Stimulated activated CD8-positive, alpha-beta memory T cell treated with anti-CD3 and anti-CD28 coated beads, Interleukin-12 subunit alpha, Interleukin-12 subunit beta, amount 100 ng/mL, for 4 hours (primary cell): ENCODE measurements at places on chromosomes 2 and 18.

DNA sequence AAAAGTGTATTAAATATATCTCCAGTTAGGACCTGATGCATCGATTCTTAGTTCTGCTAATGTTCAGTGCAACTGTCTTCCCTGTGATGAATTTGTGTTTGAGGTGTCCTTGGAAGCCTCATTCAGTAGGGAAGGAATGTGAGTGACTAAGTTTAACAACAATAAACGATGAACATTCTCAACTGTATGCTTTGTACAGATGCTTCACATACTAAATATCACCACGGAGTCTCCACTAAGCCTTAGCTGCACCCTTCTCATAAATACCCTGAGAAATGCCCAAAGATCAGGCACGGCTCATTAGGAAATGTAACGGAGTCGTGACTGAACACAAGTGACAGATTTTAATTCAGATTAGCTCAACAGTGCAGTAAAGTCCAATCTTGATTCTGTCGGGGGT is 24.4 kb upstream of the AGFG1 start:
- DNase-seq, result no peak

DNA sequence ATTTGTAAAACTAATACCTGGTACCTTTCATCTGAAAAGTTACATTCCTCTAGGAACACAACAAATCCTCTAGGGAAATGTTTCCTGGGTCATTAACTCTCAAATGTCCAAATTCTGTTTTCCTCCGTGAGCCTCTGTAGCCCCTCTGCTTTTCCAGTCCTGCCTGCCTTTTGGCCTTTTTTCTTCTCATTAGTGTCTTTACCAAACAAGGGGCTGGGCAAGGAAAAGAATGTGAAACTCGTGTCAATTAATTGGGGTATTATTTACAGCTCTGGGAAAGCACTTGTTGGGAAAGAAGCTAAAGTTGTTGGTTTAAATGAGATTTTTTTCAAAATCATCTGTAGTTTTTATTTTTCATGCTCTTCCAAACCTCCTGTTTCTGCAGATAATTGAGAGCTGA is 198.1 kb upstream of the NRP2 start:
- no peak for DNase-seq

DNA sequence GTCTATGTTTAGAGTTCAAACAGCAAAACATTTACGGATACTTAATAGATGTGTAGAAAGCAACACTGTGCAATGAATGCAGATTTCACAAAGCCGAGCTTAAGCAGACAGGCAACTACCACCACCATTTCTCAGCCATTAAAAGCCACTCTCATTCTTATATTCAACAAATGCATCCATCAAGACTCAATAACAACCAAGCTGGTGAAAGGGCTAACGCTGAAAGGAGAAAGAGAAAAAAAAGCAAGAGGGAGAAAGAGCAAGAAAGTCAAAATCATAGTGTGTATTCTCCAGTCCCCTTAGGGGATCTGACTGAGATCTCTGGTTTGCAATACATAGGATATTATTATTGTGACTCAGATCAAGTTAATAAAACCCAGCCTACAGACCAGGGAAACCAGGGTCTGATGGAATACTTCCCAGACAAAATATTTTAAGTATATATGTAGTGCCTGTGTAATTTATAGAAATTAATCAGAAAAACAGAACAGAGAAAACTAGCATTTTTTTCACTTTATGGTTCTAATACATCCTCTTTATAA is 14.1 kb downstream of the SATB2 start:
- DNase-seq, result no peak

DNA sequence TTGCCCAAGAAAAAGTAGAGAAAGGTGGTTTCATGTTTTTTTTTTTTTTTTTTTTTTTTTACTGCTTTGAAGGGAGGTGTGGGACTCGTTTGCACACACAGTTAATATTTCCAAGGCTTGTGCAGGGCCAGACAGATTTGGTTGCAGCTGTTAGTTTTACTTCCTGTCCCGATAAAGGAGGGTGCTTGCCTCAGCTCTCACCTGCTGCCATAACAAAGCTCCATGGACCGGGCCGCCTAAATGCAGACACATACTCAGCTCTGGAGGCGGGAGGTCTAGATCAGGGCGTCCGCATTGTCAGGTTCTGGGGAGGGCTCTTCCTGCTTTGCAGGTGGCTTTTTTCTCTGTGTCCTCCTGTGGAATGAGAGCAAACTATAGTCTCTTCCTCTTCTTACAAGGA is 69.9 kb downstream of the ODC1 start:
- no peak for DNase-seq

DNA sequence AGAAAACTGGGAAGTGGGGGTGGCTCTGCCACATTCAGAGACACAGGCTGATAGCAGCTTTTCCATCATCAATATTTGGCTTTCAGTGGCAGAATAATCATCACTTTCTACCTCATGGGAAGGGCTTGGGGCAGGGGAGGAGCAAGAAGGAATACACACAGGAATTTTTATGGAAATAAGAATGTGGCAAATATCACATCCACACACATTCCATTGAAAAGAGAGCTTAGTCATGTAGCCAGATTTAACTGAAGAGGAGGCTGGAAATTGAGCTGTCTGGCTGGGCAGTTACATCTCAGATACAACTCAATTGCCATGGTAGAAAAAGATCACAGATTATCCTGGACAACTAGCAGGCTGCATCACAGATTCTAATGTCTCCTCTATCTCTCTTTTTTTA is 1474.0 kb upstream of the ACVR2A start:
- no peak for DNase-seq

GRCh38 chr2:160592993-160593392 is 99.4 kb upstream of the RBMS1 start:
- DNase-seq, result no peak

DNA sequence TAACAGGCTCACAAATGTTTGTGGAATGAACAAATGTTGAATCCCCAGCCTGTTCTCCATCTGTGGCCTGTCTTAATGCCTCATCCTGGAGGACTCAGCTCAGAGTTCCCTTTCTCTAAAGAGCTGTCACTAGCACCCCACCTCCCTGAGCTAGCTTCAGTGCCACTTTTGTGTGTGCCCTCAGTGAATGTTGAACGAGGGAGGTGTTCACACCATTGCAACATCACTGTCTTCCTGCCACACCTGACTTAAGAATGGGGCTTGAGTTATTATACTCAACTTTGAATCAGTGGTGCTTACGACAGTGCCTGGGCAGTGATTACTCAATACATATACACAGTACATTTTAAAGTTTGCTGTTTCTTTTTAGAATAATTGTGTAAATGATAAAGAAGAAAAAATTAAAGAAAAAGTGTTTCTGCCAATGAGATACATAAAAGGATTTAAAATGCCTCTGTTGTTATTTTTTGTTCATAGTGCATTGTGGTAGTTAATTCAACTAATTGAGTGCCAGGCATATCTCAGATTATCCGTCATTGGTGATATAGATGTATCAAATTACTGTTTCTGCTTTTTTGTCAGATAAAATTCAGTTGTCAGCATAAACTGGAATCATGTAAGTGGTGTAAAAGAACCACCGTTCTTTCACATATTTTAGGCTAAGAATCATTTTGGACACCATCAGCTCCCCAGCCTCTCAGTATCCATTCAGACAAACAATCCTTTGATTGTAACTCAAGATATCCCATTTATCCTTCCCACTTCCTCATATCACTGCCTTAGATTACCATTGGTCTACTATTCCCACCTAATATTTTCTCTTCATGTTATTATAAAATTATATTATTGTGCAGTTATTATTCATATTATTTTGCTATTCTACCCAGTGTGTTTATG is 304.7 kb downstream of the PTPRM start:
- DNase-seq, result no peak

DNA sequence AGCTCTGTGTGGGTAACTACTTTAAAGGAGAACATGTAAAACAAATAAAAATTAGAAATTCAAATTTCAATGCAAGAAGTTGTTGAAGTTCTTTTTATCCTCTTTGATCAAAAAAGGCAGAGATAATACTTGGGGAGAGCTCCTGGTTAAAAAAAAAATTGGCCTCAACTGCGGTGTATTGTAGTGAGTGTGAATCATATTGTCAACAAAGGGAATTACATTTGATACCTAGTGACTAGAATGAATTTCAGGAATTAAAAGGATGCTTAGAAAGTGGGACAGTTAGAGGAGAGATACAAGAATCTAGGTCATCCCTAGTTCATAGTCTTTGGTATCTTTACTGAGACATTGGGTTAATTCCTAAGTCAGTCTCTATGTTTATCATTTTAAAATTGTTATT is 473.0 kb downstream of the CCDC85A start:
- no peak for DNase-seq

- no peak for DNase-seq
These were observed 6.5 kb upstream of the TMEM182 start for GRCh38 chr2:102755284-102755683.

- DNase-seq, result no peak
These were observed 19.3 kb downstream of the RBMS1 start for GRCh38 chr2:160474319-160474645.

- no peak for DNase-seq
These were observed 24.7 kb upstream of the NMUR1 start for GRCh38 chr2:231554748-231555545.

GRCh38 chr2:127182626-127183458 is 37.3 kb downstream of the CYP27C1 start:
- DNase-seq, result no peak

DNA sequence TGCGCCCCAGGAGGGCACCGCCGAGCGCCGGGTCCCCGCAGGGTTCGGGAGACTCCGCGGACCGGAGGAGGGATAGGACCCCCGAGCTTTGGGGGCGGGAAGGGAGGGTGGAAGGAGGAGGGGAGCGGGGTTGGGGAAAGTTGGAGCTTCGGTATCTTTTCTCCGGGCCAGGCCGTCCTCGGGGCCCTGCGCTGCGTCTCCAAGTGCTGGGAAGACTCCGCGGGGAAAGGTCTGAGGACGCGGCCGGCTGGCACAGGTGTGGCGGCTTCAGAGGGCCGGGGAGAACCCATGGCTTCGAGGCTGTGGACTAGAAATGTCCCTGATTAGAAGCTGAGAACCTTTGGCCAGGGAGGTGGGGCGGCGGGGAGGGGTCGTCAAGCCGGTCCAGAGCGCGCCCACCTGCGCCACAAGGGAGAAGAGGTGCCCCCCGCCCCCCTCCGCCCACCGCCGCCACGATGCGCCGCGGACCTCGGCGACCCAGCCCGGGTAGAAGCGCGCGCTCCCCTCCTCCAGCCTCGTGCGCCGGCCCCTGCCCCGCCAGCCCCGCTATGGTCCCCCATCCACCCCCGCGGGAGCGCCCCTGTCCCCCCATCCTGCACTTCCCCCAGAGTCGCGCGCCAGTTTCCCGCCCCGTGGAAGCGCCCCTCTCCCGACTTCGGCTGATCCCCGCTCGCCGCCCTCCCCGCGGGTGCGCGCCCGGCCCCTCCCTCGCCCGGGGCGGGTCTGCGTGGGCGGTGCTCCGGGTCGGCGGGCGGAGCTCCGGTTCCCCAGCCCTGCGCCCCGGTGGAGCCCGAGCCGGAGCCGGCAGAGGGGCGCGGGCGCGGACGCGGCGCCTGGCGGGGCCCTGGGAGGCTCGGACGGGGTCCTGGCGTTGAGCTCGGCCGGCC is at the start of gene SNTG2:
TSS of gene SNTG2 (plus strand) at position 770 of the 887 bp plus-strand sequence. CDS start 148 bp downstream, outside the sequence.
- DNase-seq, result peak; percentile 46

GRCh38 chr2:28433935-28434599 is 41.4 kb downstream of the FOSL2 start:
- DNase-seq, result no peak

DNA sequence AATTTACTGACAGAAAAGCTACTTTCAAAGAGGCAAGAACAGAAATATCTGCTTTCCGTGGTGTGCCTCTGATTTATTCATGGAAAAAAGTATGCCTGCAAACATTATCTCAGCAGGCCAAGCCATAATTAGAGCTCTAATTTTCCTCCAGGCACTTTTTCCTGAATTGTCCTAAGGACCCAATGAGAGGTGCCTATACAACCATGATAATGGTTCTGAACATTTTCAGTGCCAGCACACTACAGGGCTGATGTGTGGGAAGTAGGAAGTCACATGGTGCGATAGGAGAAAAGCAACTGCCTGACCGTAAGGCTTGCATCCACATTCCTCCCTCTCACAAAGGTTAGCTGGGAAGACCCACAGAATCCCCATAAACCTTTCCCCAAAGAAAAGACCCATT is 45.9 kb upstream of the EGR4 start:
- no peak for DNase-seq

DNA sequence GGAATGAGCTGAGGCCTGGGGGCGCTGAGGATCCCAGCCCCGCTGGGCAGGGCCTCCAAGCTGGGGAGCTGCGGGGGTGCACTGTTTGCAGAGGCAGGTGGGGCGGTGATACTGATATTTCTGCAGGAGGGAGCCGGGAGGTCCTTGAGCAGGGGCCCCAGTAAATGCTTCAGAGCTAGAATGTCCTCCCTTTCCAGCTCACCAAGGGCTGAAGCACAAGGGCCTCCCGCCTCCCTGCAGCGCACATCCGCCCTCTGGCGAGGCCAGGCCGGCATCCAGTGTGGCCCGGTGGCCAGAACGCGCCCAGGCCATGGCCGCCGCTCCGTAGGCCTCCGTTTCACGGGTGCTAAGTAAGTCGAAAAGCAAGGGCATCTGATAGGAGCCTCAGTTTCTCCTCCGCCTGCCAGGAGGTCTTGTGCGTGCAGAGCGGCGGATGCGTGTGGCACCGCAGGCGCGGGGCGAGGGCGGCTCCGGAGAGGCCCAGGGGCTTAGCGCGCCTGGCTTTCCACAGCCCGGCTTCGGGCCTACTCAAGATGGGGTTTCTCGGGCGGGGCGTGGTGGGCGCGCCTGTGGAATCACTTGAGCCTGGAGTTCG is 29.5 kb upstream of the CHMP1B start:
- DNase-seq, result no peak

DNA sequence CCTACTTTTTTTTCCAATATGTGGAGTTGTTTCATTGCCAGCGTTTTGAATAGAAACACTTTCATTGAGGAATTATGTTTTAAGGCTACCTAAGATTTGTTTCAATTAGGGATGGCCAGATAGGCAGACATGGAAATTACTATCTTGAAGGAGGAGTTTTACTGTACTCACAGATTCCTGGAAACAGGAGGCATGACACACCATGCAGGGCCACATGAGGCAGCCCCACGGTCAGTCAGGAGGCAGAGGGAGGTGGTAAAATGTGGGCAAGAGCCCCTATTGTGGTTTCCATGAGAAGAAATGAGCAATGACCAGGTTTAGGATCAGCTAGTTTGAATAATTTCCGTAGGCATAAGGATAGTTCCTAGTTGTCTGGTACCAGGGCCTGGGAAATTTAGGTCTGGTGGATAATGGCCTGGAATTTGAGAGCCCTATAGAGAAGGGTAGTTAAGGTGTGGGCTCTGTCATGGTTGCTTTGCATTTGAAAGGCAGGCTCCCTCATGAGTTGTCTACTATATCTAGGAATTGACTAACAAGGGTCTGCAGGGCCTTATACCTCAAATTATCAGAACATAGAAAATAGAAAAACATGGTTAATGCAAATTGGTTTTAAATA is 360.0 kb upstream of the KCNJ3 start:
- DNase-seq, result no peak

- peak; percentile 30 for DNase-seq
These were observed 558 bp downstream of the TTC39C start for GRCh38 chr18:24014986-24015638.

GRCh38 chr2:205772983-205773382 is 90.7 kb downstream of the NRP2 start:
- no peak for DNase-seq
